Right hindlimb (tissue), 1 donor: ENCODE measurements at places on chromosomes 4 and X.

DNA sequence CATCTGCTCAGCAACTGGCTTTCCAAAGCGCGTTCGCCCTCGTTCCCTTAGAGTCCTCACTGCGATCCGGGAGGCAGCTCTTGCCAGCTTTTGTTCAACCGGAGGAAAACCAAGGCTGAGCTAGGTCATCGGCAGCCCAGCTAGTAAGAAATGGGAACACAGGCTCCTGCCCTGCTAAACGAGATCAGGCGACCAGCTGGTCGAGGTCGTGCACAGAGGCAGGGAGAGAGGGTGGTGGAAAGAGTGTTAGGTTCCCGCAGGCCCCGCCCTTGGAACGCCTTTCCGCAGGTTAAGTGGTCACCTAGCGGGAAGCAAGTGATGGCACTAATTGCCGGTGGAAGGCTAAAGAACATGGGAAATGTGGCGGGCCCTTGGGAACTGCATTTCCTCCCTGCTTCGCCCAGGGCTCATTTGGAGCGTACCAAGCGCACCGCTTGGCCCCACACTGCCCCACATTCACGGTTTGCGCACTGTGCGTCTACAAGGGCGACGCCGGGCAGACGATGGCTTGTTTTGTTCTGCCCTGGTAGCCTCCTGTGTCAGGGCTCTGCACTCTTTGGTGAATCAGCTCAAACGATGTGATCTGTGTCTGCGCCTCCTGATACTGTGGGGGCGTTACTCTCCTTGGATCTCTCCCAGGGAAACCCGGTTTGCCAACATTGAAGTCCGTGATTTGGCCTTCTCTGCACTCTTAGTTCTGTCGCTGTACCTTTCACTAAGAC lies 7.2 kb upstream of the PRDM8 start:
- DNase-seq: no peak

DNA sequence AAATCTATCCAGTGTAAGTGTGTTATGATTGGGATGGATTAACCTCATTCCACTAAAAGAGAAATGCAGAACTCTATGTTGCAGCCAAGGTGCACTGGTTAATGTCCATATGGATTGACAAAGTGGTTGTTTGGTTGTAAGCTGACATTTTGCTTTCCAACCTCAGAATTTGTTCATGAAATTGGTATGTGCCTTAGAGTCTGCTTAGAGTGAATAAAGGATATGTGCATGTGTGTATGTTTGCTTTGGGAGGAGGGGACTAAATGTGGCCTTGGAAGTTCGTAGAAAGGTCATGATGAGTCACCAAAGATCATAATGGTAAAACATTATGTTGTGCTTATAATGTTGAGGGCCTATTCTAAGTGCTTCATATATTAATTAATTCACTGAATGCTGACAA lies 44.1 kb upstream of the MBNL3 start:
- DNase-seq: no peak

DNA sequence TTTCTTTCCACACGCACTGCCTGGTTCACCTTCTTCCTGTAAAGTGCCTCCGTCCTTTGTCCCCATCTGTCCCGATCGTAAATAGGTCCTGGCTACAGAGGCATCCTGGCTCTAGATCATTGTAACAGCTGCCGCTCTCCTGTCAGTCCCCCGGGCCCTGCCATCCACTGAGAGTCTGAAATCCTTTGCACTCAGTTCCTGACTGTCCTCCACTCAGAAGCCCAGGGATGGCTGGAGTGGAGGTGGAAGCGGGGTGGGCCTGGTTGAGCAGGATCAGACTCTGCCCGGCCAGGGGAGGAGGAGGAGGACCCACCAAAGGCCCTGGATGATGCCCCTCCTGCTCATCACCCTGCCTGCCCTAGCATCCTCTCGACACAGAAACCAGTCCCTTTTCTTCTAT lies 29.8 kb downstream of the PIGG start:
- DNase-seq: no peak

DNA sequence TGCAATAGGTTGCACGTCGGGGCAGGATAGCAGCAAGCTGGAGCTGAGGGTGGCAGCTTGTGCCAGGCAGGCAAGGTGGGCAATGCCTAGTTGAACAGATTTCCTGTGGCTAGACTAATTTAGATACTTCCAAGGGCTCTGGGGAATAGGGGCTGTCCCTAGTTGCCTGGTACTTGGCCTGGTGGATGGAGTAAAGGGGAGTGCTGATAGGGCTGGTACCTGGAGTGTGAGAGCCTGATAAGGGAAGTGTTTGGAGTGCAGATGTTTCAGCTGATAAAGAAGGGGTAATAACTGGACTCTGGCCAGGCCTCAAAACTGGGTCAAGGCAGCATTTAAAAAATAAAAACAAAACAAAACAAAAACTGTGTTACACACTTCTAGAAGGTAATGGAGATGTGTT lies 665.5 kb downstream of the CCSER1 start:
- DNase-seq: no peak

DNA sequence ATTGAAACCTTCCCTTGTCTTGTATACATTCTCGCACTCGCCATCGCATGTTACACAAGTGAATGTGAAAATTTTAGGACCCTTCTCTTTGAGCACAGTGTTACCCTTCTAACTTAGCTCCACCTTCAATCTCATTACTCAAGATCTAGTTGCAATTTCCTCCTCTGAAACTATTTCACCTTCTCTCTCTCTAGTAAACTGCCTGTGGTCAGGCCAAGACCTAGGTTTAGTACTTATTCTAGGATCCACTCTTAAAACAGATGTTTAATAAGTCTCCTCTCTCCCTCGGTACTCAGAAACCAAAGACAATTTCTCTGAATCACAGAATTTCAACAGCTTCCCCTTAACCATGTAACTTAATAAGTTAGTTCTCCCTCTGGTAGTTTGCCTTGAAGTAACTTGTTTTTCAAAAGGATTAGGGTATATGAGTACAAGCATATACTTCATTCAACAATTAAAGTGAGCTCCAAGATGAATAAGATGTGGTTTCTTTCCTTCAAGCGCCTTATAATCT lies 156.0 kb downstream of the SH3KBP1 start:
- DNase-seq: no peak

DNA sequence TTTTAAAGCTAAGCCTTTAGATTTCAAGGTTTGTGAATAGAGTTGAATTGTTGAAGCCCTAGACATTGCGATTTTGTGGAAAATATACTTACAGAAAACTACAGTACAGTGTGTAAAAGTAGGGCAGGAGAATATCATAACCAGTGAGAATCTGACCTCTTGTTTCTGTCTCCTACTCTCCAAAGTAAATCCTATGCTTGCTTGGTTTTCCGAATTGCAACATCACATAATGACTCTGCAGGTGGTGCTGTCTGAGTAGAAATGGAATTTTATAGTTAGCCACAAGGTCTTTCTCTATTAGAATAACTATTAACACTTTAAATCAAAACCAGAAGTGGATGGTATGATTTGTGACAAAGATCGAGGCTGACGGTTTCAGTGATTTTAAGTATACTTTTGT lies 505.6 kb downstream of the RAPGEF2 start:
- DNase-seq: no peak

DNA sequence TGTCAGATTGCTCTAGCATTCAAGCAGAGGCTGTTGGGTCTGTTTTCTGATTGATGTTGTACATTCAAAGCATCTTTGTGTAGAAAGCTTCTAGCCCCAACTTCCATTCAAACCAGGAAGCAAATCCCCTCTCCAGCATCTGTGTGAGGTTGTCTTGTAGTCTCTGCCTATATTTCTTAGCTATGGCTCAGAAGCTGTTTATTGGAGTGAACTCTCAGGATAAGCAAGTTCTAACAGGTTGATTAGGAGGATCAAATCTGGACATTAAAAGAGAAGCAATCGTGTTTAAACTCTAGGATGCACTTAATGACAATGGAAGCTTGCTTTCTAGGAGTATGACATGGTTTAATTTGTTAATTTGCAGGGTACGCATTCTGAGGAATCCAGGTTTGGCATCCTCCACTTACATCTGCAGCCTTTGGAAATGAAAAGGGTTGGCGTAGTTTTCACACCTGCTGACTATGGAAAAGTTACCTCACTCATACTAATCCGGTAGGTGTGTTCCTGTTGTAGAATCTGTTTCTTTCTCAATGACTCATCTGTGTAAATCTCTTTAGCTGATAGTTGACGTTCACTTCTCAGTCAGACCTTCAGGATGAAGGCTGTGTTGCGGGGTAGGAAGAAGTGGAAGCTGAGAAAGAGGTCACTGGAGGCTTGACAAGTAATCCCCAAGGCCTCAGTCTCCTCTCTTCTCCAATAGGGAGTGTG lies 88.0 kb upstream of the TLR2 start:
- no peak for DNase-seq

GRCh38 chr4:159106636-159107035 lies 3.8 kb downstream of the RAPGEF2 start:
- no peak for DNase-seq

- no peak for DNase-seq
Measured at GRCh38 chrX:68929332-68930150, 100.7 kb downstream of the EFNB1 start.

GRCh38 chr4:74367656-74368290 lies 2.8 kb downstream of the EREG start:
- DNase-seq: no peak

GRCh38 chr4:114249561-114249960 lies 270.1 kb upstream of the ARSJ start:
- DNase-seq: no peak

DNA sequence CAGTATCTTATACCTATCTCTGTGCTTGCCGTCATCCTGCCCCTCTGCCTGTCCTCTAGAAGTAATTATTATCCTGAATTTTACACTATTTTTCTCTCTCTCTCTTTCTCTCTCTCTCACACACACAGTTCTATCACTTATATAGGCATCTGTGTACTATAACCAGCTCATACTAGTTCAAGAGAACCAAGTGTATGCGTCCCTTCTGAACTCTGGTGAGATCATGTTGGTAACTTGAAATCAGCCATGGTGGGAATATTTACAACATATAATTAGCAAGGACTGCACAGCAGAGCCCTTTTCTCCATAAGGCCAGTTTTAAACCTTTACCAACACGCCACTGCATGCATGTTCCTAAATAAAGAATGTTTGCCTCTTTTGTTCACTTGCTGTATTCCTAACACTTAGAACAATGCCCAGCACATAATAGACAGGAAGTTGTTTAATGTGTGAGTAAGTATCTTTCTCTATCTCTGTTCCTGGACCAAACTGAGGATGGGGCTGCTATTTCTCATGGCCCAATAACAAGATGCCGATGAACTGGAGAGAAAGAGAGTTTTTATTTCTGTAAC lies 51.1 kb upstream of the IL21 start:
- DNase-seq: no peak

GRCh38 chr4:157300701-157301100 lies 80.2 kb downstream of the GRIA2 start:
- no peak for DNase-seq

DNA sequence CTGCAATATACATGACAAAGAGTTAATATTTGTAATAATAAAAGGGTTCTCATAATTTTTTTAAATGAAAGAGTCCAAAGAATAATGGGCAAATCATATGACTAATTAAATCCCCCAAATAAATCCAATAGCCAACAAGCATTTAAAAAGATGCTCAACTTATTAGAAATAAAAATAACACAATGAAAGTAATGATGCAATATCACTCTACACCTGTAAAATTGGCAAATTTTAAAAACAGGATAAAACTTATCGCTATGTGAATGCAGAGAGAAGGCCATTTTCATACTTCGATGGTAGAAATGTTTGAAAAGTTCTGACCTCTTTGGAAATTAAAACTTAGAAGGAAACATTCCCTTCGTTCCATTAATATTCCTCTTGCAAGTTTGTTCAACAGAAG lies 1.9 kb downstream of the F8 start:
- no peak for DNase-seq

DNA sequence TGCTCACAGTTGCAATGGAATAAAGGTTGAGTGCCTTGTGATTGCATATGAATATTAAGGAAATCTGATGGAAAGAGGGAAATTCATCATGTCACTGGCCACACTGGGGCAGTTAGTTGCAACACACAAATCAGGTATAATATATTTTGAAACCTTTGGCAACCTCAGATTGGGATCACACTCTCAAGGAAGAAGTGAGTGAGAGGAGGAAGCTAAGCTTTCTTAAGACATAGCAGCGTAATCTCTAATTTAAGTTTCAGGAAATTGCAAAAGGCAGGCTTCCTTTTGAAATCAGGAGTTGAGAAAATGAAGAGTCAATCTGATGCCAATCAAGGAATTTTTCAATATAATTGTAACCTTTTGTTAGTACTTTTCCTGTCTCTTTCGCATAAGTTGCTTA lies 12.3 kb upstream of the CLTRN start:
- no peak for DNase-seq

DNA sequence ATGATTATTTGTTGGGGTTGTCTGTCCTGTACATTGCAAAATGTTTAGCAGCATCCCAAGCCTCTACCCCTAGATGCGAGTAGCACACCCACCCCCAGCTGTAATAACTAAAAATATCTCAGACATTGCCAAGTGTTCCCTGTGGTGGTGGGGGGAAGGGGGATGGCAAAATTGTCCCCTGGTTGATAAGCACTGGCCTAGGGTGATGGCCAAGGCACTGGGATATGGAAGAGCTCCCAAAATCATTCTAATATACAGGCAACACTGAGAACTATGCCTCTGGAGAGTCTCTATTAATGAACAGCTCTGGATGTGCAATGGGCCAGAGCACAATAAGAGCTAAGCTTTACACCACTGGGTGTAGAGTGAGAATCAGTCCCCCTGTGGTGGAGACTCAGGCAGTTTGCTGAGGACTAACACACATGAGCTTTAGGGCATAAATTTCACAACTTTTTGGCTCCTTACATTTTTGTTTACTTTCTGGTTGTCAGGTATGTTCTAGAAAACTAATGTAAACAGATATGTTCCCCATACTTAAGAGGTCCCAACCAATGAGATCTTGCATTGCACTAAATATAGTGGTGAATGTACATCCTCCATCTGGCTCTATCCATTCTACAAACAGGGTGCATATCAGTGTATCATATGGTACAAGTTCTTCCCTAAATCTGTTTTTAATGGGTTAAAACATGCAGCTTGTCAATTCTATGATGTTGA lies 34.5 kb downstream of the EDNRA start:
- DNase-seq: no peak

DNA sequence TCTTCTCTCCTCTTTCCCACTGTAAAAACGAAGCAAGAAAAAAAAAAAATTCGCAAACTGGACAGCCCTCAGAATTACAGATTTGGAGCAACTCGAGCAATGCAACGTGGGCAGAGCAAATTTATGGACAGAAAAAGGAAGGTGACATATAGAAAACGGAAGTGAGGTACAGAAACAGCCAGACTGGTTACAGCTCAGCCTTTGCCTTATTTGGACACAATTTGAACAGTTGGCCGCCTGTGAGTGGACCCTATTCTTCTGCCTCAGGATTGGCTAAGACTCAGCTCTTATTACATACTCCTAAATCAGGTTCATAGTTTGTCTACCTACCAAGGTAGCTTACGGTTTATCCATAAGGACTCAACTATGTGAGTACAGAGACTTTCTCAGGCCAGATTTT lies 98.8 kb downstream of the SOWAHB start:
- no peak for DNase-seq

GRCh38 chr4:185286571-185286970 lies 77.2 kb downstream of the SNX25 start:
- DNase-seq: no peak

DNA sequence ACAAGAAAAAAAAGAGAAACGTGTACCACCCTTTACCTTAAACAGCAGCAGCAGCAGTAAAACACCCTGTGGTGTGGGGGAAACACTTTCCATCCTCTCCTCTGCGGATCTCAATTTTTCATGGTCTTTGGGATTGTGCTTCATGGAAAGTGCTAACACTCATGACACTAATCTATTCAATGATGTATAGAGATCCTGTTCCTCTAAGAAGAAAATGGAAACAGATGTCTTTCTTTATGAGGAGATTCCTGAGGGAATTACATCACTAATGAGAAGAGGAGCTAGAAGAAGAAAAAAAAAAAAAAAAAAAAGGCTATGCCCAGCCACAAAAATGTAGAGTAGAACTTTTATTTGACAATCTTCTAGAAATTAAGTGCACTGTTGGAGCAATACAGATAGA lies 62.9 kb upstream of the NDST3 start:
- no peak for DNase-seq
